Right forelimb (tissue), 1 donor: ENCODE measurements at places on chromosomes 7 and 10.

DNA sequence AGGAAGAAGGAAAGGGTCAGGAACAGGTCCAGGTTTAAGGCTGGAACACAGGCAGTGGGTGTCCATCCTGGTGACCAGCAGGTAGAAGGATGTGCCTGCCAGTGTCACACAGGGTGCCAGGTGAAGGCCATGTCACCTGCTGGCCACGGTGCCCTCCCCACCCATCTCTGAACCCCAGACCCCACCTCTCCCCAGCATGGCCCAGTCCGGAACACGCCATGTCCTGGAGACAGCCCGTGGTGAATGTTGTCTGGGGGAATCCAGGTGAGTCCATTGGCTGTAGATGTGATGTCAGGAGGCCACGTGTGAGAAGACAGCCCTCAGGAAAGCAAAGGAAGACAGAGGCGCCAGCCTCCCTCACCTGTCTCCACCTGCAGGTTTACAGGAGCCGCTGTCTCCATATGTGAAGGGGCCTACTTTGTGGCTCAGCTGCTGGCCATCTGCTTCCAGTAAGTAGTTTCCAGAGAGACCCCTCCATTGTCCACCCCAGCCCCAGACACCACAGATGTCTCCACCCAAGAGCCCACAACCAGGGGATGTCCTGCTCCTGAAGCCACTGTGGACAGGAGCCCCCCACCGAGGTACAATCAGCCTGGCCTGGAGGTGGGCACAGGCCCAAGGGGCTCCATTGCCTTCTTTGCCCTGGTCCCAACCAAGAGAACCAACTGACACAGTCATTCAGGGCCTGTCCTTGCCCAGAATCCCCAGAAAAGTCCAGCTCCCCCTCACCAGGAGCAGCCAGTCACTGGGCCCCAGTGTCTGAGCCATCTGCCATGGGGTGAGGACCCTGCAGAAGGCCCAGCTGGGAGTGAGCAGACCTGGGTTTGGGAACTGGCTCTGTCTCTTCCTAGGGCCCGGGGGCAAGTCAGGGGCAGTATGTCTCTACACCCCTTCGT lies 20.7 kb downstream of the TMEM72 start:
- DNase-seq = no peak

DNA sequence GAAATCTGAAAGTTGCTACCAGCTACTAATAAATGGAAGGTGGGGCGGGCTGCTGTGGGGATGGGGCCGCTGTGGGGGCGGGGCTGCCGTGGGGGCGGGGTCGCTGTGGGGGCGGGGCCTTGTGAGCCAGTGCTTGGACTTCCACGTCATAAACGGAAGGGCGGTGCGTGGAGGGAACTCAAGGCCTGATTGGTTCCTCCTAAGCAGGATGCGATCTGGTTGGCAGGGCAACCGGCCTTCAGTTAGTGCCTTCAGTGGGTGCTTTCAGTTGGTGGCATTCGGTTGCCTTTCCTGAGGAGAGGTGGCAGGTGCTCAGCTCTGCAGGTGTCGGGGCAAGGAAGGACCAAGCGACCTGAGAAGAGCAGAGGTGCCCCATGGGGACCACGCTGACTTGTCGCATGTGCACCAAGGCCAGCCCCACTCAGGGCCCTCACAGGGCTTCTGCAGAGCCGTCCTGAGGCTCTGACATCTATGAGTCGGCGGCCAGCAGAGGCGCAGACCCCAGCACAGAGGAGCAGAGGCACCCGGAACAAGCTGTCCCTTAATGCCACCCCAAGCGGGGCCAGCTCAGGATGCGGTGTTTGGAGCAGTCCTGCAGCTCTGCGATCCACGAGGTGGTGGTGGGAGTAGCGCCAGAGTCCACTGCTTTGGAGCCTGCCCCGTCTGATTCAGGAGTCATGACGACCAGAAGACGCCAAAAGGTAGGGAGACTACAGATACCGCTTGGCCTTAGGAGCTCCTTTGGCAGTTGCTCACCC lies 54.4 kb upstream of the PDSS1 start:
- DNase-seq = no peak

DNA sequence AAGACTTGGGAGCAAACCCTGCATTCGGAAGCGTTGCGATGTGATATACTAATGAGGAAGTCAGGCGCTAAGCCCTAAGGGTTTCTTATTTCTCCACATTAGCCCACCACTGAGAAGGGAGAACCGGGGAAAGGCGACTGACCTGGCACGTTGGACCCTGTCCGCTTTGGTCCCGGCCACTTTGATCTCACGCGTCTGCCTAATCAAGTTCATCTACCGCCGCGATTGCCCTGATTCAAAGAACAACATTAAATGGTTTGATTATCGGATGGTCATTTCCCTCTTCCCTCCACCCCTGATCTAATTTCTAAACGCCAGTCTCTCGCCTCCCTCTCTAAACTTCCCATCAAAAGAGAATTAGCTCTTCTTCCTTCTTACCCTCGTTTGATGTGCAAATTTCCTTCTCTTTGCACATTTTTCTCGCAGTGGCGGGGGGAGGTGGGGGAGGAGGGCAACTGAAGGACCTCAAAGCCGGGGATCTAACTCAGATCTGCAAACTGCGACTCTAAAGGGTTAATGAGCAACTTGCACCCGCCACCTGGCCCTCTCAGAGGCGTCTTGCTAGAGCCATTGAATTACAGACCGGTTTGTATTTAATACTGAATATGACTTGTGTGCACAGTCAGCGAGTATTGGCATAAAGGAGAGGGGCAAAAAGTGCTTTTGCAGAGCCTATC lies 687 bp upstream of the DKK1 start:
- DNase-seq = peak; percentile 45

- DNase-seq = no peak
Observed at GRCh38 chr10:110739811-110740271, 95.7 kb downstream of the RBM20 start.

DNA sequence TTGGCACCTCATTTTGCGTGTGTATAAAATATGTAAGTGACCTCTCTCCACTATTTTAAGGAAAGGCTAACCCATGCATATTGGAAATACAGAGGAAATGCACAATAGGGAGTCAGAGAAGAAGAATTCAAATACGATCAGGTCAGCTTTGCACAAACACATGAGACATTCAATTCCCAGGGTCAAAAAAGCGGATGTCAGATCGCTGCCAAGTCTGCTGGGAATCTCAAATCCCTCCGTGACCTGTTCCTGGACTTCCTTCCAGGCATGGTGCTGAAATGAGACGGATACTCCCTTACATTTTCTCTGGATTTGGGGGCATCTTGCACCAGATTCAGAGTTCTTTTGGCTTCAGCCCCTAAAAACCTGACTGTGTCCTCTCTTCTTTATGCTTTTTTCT lies 91.9 kb upstream of the PRKCQ start:
- no peak for DNase-seq

DNA sequence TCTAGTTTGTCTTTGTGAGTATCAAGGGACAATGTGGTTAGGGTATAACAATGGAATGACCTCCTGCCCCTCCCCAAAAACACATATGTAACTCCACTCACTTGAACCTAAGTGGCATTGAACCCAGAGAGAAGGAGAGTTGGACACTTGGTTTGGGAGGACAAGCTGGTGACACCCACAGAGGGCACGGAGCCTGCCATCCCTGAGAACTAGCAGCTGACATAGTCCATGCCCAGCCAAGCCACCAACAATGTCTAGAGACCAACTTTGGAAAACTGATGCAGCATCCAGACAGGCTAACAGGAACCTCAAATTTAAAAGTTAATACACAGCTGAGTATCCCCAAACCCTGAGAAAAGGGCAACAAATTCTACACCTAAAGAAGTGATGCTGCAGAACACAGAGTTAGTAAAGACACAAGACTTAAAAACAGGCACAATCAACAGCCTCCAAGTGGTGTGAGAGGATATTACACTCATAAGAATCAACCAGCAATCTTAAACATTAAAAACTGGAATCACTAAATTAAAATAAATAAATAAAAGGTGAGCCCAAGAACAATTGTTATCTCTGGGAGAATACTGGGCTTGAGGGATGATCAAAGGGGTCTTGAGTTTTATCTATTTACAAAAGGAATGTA lies 27.2 kb downstream of the NUDCD3 start:
- DNase-seq = no peak

DNA sequence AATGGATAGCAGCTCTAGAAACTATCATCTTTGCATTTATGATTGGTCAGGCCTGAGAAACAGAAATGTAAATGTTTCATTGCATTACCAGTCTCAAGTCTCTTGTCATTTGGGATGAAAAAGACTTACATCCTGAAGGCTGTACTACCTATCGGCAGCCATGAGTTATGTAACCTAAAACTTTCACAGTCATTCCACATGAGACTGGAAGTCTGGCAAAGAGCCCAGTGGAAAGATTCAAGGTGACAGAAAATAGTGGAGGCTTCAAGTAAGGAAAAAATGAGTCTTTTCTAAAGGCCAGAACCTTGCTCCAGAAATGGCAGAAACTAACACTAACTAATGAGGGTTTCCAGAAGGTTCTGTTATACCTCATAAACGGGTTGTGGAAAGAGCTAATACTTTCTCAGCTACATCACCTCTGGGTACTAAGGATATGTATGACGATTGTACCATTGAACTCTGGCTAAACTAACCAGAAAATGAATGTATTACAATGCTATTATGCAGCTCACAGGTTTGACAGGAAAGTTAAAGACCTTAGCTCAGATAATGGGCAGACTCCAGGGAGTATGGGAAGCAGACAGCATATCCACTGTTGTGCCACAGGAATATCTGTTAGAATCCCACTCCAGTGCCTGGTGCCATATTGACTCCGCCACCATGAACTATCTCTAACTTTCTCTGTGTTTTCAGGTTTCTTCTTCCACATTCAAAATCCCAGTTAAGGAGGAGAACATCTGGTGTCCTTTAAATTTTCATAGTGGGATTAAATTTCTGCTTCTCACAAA lies 41.7 kb upstream of the DYNC1I1 start:
- no peak for DNase-seq

GRCh38 chr7:27203964-27204594 lies 4.2 kb upstream of the HOXA13 start:
- DNase-seq = peak; percentile 36

GRCh38 chr10:33120700-33121099 lies 162.7 kb upstream of the ITGB1 start:
- DNase-seq = no peak

DNA sequence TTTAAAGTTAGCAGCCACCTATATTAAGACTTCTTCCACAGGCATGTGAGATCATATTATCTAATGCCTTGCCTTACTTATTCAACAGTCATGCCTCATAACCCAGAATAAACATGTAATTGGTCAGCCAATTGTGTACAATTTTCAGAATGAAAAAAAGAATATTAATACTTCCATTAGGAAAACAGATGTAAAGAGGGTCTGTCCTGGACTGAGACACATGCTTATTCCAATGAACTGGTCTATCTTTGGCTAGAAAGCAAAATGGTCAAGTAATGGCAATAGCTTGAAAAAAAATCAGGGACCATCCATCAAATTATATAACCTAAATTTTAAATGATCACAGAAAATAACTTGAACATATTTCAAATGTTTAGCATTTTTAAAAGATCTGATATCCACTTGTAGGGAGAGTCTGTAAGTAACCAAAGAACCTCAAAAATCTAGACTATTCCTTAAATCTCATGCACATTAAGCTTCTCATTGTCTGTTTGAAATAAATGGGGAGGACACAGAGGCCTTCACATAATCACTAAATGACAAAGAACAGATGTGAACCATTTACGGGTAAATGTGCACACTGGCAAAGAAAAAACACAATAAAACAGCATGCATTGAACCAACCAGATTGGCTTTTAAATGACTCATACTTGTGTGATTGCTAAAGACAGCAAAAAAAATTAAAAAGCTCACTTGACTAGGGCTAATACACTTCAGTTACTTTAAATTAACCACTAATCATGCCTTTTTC lies 568.8 kb upstream of the PCDH15 start:
- DNase-seq = no peak

DNA sequence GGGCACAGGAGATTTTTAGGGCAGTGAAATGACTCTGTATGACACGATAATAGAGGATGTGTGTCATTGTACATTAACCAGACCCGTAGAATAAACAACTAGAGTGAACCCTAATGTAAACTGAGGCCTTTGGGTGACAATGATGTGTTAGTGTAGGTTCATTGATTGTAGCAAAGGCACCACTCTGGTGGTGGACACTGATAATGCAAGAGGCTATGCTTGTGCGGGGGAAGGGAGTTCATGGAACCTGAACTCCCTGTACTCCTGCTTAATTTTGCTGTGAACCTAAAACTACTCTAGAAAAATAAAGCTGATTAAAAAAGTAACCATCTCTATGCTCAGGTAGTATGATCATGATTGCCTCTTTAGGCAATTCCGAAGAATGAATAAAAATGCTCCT lies 96.3 kb upstream of the VIPR2 start:
- DNase-seq = no peak

DNA sequence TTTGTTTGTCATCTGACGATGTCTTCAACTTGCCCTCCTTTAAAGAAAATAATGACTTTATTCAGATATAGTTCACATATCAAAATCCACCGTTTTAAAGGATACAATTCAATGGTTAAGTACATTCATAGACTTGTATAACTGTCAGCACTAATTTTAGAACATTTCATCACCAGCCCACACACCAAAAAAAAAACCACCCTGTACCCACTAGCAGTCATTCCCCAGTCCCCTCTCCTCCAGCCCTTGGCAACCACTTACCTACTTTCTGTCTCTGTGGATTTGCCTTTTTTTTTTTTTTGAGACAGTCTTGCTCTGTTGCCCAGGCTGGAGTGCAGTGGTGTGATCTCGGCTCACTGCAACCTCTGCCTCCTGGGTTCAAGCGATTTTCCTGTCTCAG lies 5.3 kb upstream of the HILPDA start:
- no peak for DNase-seq

DNA sequence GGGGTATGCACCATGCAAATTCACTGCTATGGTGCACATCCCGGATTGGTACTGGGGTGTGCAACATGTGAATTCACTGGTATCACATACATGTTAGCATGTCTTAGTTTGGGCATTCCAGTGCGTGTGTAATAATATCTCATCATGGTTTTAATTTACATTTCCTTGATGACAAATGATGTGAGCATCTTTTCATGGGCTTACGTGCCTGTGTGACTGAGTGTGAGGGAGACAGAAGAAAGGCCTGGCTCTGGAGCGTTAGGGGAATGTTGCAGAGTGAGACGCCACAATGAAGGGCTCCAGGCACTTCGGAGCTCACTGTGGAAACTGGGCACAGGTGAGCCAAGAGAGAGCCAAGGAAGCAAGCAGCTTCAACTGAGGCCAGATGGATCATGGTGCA lies 162.6 kb downstream of the UBE2H start:
- DNase-seq = no peak

GRCh38 chr10:47183704-47184041 lies 116.3 kb upstream of the GDF10 start:
- DNase-seq = no peak
